ENCODE measurements at places on chromosomes 16 and 17.

DNA sequence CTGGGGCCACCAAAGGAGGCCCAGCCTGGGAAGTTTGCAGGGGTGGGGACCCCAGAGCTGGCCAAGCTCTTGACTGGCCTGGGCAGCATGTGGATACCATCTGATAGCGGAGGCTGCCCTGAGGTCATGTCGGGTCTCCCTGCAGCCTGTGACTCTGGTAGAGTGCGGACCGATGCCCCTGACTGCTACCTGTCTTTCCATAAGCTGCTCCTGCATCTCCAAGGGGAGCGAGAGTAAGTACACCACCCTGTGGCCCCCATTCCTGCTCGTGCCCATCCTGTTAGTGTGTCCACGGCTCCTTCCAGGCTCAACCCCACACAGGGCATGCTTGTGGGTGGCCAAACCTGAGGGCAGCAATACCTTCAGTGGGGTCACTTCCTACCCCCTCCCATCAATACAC, 8.0 kb downstream of the CETP start:
- DNase-seq, result no peak

GRCh38 chr17:39742856-39743436, 5.2 kb downstream of the GRB7 start:
- DNase-seq, result no peak

GRCh38 chr16:83990492-83990891, 22.4 kb downstream of the NECAB2 start:
- no peak for DNase-seq

DNA sequence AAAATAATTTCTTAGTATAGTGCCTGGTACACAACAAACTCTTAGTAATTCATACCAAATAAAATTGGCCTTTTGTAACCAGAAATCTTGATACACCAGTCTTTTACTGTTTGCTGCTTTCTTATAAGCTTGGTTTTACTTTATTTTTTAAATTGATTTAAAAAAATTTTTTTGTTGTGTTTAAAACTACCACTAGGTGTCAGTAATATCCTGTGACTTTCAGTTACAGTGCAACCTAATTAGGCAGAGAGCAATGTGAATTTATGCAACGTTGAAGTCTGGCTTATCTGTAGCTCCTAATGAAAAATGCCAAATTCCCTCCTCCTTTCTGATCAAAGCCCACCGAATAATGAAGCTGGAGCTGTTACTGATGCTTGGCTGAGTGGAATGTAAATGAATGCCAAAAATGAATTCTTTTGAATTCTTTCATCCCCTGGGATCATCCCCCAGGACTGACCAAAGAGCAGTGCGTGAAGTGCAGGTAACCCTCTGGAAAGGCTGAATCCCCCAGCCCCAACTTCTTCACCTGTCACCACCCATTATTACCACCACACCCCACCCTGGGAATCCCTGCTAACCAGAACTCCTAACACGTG, 3.8 kb downstream of the ERCC4 start:
- no peak for DNase-seq

- peak; percentile 67 for DNase-seq
Observed at GRCh38 chr16:1991135-1991551, 1.4 kb downstream of the SYNGR3 start.

- no peak for DNase-seq
Observed at GRCh38 chr16:74268372-74268782, 28.2 kb upstream of the PSMD7 start.

DNA sequence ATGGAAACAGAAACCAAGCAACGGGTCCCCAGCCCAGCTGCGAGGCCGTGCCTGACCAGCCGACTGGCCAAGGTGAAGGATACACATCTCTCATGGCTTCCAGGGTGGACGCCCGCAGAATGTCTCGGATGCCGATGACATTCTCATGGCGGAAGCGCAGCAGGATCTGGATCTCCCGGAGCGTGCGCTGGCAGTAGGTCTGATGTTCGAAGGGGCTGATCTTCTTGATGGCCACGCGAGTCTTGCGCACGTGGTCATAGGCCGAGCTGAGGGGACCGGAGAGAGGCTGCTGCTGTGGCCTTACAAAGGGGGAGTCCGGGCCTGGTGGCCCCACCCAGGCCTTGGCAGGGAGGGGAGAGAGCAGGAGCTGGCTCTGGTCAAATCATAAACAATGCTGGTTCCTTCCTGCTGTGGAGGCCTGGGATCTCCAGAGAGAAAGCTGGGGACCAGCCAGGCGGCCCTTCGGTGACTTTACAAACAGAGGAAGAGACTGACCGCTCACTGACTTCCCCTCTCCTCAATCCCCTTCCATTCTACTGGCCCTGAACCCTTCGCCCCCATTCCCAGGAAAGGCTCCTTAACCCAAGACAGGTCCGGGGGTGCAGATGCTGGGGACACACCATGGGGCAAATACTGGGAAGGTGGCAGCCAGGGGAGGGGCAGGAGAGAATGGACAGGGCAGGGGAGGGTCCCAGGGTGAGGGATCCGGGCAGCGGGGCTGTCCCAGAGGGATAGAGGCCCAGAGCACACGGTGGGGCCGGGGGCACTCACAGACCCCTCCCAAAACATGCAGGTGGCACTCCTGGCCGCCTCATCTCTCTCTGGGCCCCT, 1.1 kb downstream of the MAPK3 start:
- DNase-seq, result no peak

DNA sequence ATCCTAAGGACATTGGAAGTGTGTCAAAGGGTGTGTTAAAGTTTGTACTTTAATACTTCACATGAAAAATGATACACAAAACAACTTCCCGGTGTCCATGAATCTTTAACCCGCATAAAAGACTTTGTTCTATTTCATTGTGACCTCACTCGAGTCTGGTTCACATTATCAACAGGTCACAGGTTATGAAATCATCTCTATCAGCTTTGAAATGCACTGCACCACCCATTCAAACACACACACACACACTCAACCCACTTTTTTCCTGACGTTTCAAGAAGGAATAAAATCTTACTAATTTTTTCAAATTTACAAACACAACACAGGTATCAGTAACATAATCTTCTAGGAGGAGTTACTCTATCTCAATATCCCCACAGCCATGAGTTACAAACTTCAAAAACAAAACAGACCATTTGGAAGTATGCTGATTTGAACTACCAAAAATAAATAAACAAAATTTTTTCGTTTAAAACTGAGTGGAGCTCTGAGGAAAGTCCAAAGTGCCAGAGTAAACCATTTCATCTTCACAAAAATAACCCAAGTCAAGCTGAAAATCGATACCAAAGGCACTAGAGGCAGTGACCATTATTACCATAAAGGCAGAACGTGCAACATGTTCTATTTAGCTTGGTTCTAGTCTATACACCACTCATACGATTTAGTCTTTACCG, 2.7 kb downstream of the ACOX1 start:
- DNase-seq, result no peak

- DNase-seq, result no peak
Observed at GRCh38 chr17:8758137-8758596, at the start of gene SPDYE4. SPDYE4 (minus strand) TSS chr17:8758546; CDS start chr17:8758382, 164 bp downstream.

- no peak for DNase-seq
Observed at GRCh38 chr17:28485049-28485448, 11.6 kb downstream of the SLC13A2 start.

DNA sequence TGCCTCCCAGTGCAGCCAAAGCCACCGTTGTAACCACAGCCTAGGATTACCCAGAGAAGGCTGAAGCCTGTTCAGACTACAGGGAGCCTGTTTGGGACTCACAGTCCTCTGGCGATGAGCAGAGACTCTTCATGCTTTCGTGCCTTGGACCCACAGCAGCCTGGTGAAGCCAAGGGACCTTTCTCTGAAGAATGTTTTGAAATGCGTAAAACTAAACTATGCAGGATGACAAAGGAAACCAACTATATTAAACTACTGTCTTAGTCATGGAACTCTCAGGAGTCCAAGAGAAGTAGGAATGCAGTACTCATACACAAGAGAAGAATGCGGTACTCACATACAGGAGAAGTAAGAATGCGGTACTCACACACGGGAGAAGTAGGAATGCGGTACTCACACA, 20.9 kb downstream of the ABR start:
- no peak for DNase-seq

GRCh38 chr16:87041286-87041685, 275.9 kb downstream of the C16orf95 start:
- no peak for DNase-seq

DNA sequence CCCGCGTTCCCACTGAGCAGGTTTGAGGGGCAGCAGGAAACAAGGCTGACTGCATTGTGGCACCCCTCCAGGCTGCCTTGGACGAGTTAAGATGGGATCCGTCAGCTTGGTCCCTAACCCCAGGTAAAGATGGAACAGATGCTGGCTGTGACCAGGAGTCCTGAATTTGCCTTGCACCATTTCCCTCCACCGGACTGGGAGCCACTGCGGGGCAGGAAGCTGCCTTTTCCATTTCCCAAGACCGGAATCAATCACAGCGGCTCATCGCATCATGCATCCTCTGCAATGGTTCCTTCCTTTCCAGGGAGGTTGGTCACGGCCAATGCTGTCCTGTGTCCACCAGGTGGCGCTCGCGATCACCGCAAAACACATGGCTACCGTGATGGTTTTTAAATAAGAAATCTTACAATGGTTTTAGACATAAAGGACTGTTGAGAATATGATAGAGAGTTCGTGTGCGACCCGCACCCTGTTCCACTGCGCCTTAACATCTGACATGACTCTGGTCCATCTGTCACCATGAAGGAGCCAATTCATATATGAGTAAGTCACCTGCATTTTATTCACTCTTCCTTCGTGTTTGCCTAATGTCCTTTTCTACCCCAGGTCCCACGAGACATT, 6.8 kb upstream of the MEAK7 start:
- peak; percentile 79 for DNase-seq

- peak; percentile 43 for DNase-seq
Observed at GRCh38 chr17:43753493-43754129, 5.0 kb downstream of the SOST start.

DNA sequence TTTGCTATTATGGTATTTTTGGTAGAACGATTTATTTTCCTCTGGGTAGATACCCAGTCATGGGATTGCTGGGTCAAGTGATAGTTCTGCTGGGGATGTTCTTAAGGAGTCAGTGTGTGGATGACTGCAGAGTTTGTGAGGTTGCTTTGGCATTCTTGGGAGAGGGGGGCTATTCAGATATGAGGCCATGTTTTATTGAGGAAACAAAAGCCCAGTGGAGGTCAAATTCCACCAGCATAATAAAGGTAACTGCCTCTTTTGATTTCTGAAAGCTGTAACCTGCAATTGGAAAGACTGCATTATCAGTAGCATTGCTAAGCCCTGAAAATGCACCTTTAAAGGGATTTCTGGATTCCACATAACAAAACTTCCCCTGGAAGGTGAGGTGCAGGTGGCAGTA, 43.7 kb upstream of the HNF1B start:
- DNase-seq, result no peak

DNA sequence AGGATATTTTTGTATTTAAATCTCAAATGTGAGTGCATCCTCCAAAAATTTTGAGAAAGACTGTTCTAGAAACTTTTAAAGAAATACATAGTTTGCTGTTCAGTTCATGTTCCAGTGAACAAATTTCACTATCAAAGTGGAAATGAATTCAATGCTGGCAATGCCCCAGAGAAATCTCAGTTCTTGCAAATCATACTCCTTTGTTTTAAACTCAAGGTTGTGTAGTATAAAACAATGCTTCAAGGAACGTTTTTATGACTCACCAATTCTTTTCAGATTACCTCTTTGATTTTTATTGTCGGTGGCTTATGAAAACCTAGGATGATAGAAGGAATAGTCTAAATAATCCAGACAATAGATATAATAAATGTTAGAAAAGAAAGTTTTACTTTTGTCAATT, 17.6 kb downstream of the LPCAT2 start:
- DNase-seq, result no peak

GRCh38 chr16:5064915-5065314, 841 bp downstream of the C16orf89 start:
- DNase-seq, result no peak

DNA sequence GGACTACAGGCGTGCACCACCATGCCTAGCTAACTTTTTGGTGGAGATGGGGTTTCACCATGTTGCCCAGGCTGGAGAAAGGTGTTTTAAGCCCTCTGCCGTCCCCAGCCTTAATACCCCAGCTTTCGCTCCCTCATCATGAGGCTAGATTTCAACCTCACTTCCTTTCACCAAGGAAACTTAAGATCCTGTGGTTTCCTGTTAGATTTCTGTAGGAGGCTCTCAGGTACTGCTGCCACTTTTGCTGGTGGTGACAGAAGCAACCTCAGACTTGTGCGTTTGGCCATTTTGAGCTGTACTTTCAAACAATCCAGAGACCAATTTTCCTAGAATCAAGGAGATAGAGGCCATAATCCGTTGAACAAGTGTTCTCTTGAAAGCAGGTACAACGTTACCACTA, 36.2 kb downstream of the MPHOSPH6 start:
- peak; percentile 22 for DNase-seq

GRCh38 chr17:9098242-9098825, 77.0 kb downstream of the NTN1 start:
- DNase-seq, result no peak

DNA sequence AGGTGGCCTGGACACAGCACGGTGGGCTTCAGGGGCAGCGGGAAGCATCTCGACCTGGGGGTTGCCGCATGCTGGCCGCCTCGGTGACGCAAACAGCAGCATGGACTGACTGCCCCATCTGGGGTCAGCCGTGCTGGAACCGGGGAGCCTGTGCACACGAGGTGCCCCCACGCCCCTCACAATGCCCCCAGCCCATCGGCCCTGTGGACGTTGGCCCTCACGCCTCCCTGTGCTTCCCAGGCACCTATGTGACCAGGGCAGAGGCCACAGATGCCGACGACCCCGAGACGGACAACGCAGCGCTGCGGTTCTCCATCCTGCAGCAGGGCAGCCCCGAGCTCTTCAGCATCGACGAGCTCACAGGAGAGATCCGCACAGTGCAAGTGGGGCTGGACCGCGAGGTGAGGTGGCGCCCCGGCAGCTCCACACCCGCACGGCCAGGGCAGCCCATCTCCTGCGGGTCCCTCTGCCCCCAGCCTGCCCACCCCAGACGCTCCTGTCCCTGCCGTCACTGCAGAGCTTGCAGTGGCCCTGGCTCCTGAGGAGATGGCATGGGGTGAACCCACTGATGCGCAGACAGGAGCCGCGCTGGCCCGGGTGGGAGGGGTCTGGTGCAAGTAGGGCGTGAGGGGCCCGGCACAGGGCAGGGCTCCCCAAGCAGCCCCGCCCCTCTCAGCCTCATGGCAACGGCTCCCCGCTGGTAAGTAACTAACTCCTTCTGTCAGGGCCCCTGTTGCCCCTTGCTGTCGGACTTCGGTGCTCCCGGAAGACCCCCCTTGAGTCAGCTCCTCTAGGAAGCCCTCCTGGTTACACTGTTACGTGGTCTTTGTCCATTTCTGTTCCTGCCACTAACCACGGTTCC, 13.6 kb downstream of the CDH15 start:
- DNase-seq, result peak; percentile 46

- DNase-seq, result peak; percentile 64
Observed at GRCh38 chr17:43021741-43022512, at the start of gene VAT1. VAT1 (minus strand) TSS chr17:43022385; CDS start chr17:43022322, 63 bp downstream.

DNA sequence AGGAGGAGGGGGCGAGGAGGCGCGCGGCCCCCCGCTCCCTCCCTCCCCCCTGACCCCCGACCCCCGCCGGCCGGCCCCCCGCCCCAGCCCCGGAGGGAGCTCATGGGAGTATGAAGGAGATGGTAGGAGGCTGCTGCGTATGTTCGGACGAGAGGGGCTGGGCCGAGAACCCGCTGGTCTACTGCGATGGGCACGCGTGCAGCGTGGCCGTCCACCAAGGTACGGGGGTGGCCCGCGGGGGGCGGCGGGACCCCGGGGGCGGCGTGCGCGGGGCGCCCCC, 390 bp downstream of the MLLT6 start:
- no peak for DNase-seq

All from activated CD4-positive, alpha-beta memory T cell treated with anti-CD3 and anti-CD28 coated beads, Interleukin-2, amount 10 ng/mL, durations not matched to agents 7 days and 5 days (primary cell).